ENCODE measurements at places on chromosomes 4 and X.

- DNase-seq, result no peak
These were observed 5.2 kb downstream of the TSPYL2 start for GRCh38 chrX:53087388-53087831.

GRCh38 chrX:136742721-136743379 lies 37.9 kb downstream of the ARHGEF6 start:
- no peak for DNase-seq

- DNase-seq, result no peak
These were observed 57.0 kb upstream of the GRPEL1 start for GRCh38 chr4:7124689-7125442.

DNA sequence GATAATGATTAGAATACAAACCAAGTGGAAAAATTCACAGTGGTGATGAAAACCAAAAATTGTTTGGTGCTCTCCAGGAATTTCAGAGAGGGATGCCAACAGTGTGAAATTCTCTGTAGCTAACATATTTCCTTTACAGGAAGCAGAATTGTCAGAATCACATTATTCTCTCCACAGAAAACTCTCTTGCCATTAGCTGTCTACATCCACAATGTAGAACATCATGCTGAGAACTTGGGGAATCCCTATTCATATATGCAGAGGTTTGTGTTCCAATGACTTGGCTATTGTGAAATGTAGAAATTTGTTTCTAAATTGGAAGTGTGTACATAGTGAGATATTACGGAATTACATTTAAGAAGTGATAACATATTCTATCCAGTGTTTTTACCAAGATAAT lies 142.0 kb downstream of the PCDH7 start:
- no peak for DNase-seq

DNA sequence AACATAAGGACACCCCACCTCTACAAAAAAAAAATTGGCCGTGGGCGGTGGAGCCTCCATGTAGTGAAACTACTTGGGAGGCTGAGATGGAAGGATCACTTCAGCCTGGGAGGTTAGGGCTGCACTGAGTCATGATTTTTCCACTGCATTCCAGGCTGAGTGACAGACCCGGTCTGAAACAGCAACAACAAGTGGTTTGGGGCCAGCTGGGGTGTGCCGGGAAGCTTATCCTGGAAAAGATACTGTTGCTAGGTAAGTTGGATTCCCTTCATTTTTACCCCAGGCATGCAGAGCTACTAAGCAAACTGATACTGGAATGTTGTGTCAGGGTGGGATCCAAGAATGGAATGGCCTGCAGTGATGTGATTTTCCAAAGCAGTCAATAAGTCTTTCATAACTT lies 57.0 kb downstream of the XAGE2 start:
- no peak for DNase-seq

DNA sequence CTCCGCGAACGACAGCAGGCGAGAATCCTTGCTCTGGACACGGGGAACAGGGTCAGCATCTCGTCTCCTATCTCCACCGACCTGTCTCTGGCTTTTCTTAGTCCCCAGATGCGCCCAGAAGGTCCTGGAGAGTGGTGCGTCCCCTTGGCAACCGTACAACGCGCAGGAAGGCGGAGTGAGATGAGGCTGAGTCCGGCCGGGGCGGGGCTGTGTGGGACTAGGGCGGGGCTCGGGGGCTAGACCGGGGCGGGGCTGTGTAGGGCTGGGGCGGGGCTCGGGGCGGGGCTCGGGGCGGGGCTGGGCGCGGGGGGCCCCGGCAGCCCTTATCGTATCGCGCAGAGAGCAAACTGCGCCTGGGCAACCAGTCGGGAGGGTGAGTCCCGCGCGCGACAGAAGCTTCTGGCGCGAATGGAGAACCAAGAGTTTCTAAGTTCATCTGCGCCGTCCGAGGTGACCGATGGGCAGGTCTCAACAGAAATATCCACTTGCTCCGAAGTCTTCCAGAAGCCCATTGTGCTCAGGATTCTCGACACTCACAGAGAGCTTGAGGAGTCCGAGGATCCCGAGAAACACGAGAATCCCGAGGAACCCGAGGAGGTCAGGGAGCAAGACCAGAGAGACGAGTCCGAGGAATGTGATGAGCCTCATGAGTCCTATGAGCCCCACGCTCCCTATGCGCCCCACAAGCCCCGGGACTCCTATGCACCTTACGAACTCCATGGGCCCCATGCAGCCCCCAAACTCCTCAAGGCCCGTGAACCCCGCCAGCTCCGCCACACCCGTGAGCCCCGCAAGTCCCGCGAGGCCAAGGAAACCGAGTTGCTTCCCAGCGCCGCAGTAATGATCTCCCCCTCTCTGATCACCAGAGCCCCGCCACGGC lies 24.9 kb downstream of the ARL9 start:
- no peak for DNase-seq

GRCh38 chrX:132442691-132443090 lies 46.1 kb downstream of the MBNL3 start:
- no peak for DNase-seq

- DNase-seq, result no peak
These were observed 83.7 kb upstream of the NHS start for GRCh38 chrX:17291171-17291900.

DNA sequence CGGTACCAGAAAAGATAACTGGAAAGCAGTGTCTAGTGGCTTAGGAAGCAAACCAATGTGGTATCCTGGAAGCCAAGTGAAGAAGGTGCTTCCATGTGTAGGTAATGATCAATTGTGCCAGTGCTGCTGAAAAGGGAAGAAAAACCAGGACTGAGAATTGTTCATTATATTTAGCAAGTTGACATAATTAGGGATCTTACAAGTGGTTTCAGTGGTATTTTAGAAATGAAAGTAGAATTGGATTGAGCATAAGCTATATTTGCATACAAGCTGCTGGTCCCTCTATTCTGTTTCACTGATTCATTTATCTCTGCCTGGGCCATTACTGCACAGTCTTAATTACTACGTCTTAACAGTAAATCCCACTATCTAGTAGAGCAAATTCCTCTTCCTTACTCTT lies 32.3 kb downstream of the PRDM8 start:
- DNase-seq, result no peak

DNA sequence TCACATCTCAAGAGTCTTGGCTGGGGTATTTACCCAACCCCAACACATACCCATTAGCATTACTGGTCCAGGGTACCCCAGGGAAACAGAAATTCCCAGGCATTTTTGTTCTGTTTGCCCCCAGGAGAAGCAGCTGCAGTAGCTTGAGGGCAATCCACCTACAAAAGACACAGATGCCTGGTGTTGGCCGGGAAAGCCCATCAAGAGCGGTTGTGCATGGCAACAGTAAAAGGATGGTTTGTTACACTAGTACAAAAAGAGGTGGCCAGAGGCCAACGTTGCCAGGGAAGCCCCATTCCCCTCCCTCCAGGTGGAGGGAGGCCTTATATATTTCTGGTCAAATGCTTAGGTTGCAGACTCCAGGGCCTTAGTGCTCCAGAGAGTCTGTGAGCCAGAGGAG lies 637.8 kb downstream of the BCOR start:
- no peak for DNase-seq

- DNase-seq, result no peak
These were observed 50.0 kb downstream of the SLC7A11 start for GRCh38 chr4:138192113-138192512.

GRCh38 chr4:52588097-52588496 lies 71.0 kb downstream of the USP46 start:
- peak; percentile 8 for DNase-seq

DNA sequence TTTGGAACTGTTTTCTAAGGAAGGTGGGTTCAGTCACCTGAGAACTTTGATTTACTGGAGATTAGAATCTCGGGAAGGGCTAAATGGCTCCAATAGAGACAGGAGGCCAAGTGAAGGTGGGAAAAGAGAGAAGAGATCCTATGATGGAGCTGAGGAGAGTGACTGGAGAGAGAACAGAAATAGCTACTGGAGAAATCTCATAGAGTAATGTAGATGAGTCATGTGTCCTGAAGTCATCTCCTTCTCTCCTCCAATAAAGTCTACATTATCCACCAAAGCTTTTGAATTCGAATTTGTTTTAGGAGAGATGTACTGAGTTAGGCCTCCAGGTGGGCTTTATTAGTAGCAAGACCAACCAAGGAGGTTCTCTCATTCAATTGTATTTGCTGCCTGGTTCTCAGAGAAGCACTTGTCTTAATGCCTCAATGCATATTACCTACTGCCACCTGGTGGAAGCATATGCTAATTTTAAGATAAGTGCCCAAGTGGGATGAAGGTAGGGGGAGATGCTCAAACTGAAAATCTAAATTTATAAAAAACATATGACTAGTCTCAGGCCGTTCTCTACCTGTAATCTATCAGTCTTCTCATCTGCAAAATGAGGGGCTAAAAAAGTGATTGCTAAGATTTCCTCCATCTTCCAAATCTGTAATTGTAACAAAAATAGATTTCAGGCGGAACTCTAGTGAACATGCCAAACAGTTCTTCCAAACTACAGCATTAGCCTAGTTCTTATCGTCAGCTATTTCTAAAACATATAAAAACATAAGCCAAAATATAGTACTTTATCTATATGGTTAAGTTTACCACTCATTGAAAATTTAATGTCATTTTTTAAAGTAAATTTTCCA lies 24.4 kb downstream of the TXK start:
- DNase-seq, result no peak

DNA sequence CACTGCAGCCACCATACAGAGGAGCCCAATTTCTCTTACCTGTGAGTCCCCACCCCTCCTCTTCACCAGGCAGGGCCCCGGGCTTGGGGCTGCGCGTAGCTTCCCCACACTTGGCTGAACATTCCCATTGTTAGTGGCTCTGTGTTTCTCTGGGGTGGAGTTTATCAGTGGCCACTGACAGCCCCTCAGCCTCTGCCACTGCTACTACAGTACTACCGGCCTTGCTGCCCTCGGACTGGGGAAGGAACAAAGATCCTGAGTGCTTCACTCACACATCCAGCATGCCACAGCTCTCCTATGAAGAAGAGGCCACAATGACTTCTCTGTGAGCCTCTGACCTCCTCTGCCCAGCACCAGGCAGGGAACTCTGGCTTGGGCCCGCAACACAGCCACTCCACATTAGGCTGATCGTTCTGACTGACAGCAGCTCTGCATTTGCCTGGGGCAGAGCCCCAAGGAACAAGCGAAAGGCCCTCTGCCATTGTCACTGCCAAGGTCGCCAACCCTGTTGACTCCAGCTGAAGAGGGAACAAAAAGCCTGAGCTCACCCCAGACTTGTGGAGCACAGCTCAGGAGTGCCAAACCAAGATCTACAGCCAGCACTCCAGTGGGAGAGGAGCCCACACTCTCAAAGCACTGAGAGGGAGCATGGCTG lies 24.0 kb downstream of the ABCB7 start:
- no peak for DNase-seq

DNA sequence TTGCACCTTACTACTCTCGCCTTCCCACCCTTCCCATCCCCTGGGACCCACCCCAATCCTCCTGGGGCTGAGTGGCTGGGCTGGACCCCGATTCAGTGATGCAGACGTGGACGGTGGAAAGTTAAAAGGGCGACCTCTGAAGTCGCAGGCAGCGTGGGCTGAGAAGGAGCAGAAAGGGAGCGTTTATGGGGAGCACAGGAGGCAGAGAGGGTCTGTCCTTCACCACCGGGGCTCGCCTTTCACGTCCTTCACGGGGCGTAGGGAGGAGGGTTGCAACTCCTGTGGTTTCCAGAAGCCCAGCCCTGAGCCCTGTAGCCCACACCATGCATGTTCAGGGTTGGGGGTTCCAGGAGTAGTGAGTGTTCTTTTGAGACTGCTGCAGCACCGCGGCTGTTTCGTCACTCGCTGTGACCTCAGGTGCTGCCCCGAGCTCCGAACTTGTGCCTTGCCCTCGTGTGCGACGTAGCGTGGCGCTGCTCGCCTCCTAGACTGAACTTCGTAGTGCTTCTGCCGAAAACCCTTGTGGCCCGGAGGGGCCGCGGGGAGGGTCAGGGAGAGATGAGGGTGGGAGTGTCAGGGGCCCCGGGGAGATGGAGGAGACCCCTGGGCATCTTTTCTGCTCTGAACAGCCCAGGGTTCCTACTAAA lies 1.6 kb downstream of the NHS start:
- no peak for DNase-seq

DNA sequence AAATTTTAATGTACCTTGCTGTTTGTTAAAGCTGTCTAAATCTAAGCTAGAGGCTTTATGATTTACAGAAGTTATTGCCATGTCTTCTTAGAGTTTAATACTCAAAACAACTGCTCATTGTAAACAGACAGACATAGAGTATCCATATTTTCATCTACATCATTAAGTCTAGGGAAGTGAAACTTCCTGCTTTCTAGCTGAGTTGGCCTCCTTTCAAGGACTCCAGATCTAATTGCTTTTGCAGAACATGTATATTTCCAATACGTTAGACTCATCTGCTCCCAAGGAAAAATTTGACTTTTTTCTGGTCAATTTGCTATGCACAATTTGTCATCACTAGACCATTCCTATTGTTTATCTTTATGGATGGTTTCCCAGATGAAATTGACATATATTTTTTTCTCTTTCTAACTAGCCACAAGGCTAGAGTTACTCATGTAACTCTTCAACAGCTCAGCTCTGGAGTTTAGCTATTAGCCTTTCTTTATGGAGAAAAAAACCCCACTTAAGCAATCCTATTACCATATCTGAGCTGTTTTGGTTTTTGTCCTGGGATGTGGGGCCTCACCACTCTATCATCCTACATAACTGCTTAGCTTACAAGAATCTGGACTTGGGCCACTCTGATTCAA lies 122.9 kb downstream of the PPA2 start:
- no peak for DNase-seq

DNA sequence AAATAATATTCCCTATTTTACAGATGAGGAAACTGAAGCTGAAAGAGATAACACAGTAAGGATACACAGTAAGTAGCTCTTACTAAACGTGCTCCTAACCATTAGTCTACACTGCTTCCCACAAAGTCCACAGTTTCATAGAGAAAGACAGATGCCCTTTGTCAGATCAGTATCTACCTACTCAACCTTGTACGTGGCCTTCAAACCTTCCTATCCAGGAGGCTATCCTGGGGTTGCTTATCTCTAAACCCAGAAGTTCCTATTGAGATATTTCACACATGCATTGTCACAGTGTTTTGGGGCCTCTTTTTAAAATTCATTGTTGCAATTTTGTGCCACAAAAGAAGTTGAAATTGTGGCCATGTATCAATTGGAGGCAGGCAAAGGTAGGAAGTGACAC lies 208.0 kb downstream of the ENOX2 start:
- DNase-seq, result no peak

GRCh38 chr4:165461159-165461821 lies 82.5 kb downstream of the CPE start:
- DNase-seq, result no peak

DNA sequence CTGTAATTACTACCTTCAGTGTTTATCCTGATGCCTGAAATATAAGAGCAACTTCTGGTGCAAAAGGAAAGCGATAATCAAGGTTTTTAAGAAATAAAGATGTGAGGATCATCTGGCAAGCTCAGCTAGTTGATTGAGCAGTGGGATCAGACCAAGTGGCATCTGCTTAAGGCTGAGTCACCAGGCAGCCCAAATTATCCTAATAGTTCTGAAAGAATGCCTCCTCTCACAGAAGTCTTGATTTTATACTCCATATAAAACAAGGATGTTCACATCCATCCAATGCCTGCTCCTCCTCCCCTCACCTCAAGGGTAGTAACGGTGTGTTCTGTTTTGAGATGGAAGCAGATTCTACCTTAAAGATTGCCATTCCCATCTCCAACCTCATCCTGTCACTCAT lies 134.5 kb upstream of the RASGEF1B start:
- no peak for DNase-seq
